ENCODE measurements at places on chromosomes 11 and 22.

DNA sequence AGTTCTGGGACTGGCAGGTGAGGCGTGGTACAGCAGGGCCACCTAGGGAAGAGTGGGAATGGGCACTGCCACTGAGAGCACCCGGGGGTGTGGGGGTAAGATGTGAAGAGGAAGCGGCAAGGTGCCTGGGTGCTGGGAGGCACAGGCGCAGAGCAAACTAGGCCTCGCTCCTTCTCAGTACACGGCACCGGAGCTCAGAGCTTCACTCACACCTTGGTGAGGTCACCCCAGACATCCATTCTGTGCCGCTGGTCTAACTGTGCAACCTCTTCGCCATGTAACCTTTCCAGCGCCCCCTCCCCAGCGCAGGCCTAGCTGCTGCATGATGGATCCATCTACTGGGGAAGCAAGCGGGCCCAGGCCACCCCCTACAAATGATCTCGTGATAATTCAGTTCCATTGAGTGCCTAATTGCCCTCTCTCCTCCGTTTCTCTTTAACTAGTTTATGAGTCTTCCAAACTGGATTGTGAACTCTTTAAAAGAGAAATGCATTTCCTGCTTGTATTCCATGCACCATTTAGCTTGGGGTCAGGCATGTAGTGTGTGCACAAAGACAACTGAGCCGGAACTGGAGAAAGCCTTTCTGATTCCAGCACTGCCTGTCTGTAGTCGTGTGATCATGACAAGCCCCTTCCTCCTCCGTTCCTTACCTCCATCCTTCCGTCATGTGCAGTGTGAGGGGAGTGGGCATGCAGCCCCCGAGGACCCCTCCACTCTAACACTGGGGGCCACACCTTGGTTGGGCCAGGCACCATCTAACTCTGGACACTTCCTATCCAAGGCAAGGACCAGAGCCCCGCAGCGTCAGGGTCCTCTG lies 1475.2 kb downstream of the TBC1D22A start:
- DNase-seq: no peak

DNA sequence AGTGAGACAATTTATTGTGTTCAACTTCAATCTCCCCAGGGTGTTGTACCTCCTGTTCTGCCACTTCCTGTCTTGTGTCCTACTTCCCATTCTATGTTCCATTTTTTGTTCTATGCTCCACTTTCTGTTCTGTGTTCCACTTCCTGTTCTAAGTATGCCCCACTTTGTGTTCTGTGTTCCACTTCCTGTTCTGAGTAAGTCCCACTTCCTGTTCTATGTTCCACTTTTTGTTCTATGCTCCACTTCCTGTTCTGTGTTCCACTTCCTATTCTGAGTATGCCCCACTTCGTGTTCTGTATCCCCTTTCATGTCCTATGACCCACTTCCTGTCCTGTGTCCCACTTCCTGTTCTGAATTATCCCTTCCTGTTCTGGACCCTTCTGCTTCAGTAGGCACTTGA lies 732.7 kb downstream of the TBC1D22A start:
- no peak for DNase-seq

GRCh38 chr22:33270596-33270995 lies 212.4 kb upstream of the SYN3 start:
- DNase-seq: no peak

GRCh38 chr11:60910281-60910687 lies 3.7 kb upstream of the TMEM109 start:
- DNase-seq: no peak

DNA sequence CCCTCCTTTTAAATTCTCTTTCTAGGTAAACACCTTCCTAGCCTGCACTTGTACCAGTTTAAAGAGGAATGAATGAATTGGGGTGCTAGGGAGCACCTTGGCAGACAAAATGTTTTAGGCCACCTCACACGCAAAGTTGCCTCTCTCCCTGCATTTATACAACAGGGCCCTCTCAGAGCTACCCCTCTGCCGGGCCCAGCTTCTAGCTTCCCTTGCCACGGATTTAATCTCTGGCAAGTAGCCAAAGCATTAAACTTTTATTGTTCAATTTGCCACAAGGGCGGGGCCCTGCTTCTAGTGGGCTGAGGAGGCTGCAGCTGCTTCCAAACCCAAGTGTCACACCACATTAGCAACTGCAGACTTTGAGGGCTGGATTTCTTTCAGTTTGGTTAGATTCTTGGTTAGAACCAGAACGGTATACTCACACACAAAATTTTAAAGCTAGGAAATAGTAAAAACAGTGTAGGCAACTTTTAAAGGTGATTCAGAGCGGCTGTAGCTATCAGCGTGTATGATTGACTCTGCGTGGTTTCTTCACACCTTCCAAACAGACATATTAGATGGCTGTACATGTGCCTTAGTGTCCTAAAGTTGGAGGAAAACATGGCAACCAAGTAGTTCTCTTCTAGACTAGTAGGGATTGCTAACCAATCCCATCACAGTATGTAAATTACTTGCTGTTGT lies 6.5 kb downstream of the KREMEN1 start:
- no peak for DNase-seq

- no peak for DNase-seq
Observed at GRCh38 chr11:100777103-100777502, 90.0 kb downstream of the ARHGAP42 start.

- DNase-seq: no peak
Observed at GRCh38 chr11:60868682-60869450, 1.5 kb downstream of the ZP1 start.

GRCh38 chr11:44159848-44160721 lies 64.6 kb downstream of the EXT2 start:
- DNase-seq: no peak

- no peak for DNase-seq
Observed at GRCh38 chr11:57094181-57094935, 87.4 kb upstream of the LRRC55 start.

DNA sequence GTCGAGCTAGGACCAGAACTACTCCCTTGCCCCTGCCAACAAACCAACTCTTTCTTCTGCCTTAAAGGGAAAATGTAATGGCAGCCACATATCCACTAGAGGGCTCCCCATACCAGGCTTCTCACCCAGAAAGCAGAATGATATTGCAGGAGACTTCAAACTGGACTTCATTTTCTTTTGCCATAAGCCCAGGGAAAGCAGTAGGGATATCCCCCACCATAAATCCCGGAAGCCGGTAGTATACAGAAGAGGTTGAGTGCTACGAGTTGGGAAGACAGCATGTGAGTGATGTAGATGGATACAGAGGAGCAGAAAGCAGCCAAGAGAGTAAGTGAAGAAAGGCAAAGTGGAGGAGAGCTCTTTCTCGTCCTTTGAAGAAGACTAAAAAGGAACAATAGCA lies 12.1 kb downstream of the PLAAT5 start:
- DNase-seq: peak; percentile 15

DNA sequence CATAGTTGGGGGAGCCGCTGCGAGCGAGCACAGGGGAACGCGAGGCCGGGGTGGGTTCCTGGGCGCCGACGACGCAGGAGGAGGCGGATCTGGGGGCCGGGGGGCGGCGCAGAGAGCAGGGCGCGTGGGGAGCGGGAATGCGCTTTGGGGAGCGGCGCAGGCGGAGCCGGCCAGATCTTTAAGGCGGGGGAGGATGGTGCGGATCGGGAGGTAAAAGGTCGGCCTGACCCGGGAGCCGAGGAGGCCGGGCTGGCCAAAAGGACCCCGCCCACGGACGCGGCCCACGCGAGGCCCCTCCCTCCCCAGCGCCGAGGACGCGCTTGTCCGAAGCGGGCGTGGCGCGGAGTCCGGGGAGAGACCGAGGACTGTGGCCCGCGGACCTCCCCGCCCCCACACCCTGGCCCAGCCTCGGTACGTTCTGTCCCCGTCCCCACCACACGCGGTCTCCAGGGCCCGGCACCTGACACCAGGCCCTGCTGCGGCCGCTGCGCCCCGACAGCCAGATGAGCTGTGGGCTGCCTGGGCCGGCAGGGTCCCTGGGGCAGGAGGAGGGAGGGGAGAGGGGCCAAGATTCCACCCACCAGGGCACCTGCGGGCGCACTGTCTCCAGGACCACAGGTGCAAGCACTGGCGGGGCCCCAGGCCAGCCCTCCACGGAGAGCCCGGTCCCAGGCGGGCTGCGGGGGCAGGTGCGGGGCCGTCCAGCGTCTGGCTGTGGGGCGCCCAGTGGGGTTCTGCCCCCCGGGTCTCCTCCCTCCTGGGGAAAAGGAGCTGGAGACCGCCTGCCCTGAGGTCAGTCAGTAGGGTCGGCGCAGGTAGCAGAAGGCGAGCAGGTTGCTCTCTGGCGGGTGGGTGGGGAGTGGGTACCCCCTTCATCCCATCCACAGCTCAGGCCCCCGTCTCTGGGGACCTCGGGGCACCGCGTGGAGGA lies 10.9 kb downstream of the PIM3 start:
- peak; percentile 72 for DNase-seq

DNA sequence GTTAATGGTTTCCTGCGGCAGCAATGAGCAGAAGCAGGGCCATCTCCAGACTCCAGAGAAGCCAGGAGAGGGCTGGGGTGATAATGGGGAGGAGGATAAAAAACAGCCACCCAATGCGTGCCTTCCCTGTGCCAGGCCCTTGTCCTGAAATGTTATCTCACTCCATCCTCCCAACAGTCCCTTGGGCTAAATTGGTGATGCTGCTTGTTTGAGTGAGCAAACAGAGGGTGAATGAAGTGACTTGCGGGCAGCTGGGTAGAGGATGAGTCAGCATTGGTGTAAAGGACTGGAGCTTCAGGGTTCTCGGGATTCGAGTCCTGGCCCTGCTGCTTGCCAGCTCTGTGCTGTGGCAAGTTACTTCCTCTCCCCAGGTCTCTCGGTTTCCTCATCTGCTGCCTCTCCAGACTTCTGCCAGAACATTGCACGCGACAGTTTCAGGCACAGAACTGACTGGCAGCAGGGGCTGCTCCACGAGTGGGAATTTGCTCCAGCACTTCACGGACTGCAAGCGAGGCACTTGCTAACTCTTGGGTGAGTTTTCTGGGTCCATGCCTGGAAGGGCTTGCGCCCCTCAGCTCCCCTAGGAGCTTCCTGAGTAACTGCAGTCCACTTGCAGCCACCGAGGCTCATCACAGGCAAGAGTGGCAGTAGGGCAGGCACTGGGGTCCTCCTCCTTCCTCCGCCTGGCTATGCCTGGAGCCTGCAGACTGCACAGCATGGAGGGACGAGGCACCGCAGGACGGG lies at the start of gene P2RY6:
TSS of gene P2RY6 (plus strand) at position 403 of the 744 bp plus-strand sequence. CDS start 24,181 bp downstream, outside the sequence.
- no peak for DNase-seq

- no peak for DNase-seq
Observed at GRCh38 chr11:84130646-84131427, 844.7 kb upstream of the CCDC90B start.

All from stimulated activated CD4-positive, alpha-beta T cell treated with anti-CD3 and anti-CD28 coated beads, Interleukin-2, amount 100 ng/mL, for 48 hours (primary cell).